ENCODE measurements at places on chromosomes 5 and 9.

GRCh38 chr5:14110680-14111079 is 32.5 kb upstream of the TRIO start:
- DNase-seq, result no peak

DNA sequence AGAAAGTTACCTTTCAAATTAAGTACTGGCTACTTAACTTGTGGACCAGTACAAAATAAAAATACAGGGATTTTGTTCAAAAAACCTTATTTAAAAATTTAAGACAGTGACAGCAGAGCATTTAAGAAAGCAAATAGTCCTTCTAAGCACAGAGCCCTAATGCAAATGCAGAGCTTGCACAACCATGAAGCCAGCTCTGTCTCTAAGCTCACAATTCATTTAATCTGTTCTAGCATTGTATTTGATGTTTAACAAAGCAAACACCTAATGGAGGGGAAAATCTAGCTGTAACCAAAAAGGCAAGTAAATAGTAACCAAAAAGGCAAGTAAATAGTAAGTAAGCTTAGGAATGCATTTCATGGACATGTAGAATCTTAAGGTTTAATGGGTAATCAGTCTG is 138.7 kb upstream of the GHR start:
- no peak for DNase-seq

DNA sequence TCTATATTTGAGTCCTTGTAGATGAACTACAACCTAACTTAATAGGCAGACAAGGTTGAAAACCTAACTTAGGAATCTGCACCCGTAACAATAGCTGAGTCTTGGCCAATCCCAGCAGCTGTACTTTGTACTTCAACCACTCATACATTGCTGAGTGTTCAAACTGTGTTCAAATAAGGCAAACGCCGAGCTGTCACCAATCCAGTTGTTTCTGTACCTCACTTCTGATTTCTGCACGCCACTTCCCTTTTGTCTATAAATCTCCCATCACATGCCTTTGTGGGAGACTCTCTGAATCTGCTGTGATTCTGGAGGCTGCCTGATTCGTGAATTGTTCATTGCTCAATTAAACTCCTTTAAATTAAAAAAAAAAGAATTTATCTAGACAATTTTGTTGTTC is 167.8 kb upstream of the TUT7 start:
- no peak for DNase-seq

DNA sequence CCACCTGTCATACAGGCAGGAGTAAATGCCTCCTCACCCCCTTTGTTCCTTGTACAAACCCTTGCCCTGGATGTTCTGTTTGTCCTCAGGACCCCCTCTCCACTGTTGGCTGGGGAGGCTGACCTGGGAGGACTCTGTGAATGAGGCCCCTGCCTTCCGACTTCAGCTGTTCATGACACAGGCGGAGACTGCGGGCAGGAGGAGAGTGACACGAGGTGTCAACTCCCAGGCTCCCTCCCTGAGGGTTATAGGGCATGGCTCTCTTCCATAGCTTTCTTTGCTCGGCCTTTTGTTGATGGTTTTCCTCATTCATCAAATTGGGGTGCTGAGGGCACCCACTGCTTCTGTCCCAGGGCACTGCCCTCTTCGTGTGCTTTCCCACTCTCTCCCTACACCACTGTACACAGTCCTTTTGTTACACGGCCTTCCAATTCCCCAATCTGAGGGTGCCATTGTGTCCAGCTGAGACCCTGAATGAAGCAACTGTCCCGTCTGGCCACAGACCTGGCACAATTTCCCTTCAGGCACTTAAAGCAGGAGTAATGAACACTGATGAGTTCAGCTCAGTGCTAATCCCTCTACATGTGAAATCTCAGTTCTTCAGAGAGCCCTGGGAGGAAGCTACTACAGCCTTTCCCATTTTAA is 33.8 kb downstream of the KCNIP1 start:
- DNase-seq, result no peak

DNA sequence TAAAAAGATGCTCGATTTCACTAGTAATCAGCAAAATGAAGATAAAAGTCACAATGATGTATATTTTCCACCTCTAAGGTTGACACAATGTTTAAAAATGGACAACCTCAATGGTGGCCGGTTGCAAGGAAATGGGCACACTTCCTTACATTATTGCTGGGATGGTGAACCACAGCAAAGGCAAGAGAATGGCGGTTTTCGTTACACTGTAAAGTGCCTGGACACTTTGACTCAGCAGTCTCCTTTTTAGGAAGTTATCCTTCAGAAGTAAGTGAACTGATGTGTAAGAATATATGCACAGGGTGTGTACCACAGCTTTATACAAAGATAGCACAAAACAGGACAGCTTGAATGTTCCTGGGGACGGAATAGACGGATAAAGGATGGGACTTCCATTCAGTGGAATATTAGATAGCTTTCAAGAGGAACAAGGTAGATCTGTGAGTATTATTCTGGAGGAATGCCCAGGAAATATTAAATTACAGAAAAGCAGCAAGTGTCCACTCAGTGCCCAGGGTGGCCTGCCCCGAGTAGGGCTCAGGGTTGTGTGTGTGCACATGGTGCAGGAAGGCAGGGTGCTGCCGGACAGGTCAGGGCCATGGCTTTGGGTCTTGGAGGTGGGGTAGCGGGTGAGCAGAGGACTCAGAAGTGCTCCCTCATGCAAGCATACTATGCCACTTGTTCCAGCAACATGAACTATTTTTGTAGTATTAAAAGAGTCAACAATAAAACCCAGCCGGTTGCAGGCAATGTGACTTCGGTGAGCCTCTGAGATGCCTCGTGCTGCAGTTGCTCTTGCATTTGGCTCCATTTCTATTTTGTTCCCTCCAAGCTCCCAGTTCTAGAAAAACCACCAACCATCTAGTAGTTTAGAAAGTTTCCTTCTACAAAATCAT is 24.5 kb downstream of the GADD45G start:
- no peak for DNase-seq

GRCh38 chr9:132538071-132538470 is 44.3 kb upstream of the BARHL1 start:
- DNase-seq, result no peak

GRCh38 chr5:110159202-110159601 is 469.5 kb downstream of the MAN2A1 start:
- DNase-seq, result no peak

- peak; percentile 19 for DNase-seq
These were observed 44.0 kb upstream of the XPA start for GRCh38 chr9:97740848-97741821.

DNA sequence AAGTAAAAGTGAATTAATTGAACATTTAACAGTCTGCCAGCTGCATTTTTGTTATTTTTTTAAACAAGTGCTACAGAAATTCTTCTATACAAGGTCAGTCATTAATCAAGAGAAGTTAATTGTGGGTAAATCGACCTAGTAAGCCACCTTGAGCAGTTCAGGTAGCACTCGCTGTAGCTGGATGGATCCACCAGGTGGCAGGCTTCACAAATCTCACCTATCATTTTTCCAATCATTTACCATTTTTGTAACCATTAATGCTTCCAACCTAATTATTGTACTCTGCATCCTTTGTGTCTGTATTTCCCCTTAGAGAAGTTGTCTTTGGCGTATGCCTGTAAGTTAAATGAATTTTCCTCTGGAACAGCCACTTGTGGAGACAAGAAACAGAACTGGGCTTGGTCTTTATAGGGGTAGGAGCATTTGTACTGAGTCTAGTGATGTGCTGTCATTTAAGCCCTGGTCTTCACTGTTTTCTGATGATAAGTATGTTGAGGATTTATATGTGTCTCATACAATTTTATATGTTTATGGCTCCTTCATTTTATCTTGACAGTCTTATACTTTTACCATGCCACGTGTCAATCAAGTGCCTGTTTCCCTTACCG is 39.5 kb downstream of the CD180 start:
- DNase-seq, result peak; percentile 24

- no peak for DNase-seq
These were observed 12.2 kb upstream of the MIER3 start for GRCh38 chr5:56964173-56964572.

DNA sequence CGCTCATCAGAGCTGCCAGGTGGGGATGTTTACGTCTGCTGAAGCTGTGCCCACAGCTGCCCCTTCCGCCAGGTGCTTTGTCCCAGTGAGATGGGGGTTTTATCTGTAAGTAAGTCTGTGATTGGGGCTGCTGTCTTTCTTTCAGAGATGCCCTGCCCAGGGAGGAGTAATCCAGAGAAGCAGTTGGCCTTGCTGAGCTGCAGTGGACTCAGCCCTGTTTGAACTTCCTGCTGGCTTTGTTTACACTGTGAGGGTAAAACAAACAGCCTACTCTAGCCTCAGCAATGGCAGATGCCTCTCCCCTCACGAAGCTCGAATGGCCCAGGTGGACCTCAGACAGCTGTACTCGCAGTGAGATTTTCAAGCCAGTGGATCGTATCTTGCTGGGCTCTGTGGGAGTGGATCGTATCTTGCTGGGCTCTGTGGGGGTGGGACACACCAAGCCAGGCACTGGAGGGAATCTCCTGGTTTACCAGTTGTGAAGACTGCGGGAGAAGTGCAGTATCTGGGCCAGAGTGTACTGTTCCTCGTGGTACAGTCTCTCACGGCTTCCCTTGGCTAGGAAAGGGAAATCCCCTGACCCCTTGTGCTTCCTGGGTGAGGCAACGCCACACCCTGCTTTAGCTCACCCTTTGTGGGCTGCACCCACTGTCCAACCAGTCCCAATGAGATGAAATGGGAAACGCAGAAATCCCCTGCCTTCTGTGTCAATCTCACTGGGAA is 530.1 kb upstream of the DMAC1 start:
- DNase-seq, result no peak

- no peak for DNase-seq
These were observed 39.0 kb upstream of the FAT2 start for GRCh38 chr5:151630088-151630487.

- DNase-seq, result no peak
These were observed 323.9 kb upstream of the PTGER4 start for GRCh38 chr5:40355846-40356245.

DNA sequence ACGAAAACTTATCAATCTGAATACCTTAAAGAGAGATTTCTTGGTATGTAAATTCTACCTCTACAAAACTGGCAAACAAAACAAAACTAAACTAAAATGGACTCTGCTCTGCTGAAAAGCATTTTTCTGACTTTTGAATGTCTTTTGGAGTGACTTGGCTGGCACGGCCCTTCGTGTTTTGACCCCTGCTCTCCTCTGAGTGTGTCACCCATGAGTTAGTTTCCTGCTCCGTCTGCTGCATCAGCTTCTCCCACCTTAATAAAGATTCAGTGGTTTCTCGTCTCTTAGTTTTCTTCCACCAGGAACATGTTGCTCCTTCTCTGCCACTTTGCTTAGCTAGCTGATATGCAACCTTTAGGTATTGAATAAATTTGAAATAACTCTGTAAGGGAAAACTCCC is 1084.0 kb upstream of the CDH18 start:
- no peak for DNase-seq

- no peak for DNase-seq
These were observed 69.8 kb downstream of the MRPL36 start for GRCh38 chr5:1729641-1730486.

DNA sequence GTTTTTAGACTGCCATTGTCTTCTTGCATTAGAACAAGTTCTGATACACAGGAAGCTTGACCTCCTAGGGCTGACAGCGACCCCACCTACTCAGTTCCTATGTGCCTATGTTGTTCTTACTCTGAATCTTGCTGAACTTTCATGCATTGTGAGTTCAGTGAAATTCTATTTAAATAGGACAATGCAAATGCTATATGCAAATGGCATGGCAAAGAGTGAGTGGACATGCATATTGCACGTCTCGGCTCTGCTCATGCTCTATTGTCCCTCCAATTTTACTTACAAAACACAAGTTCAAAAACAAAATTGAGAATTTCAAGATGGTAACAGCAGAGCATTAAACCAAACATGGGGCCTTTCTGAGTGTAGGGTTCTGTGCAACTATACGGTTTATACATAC is 5.3 kb upstream of the DCP2 start:
- no peak for DNase-seq

GRCh38 chr5:169534311-169534880 is 49.2 kb upstream of the SPDL1 start:
- DNase-seq, result no peak

DNA sequence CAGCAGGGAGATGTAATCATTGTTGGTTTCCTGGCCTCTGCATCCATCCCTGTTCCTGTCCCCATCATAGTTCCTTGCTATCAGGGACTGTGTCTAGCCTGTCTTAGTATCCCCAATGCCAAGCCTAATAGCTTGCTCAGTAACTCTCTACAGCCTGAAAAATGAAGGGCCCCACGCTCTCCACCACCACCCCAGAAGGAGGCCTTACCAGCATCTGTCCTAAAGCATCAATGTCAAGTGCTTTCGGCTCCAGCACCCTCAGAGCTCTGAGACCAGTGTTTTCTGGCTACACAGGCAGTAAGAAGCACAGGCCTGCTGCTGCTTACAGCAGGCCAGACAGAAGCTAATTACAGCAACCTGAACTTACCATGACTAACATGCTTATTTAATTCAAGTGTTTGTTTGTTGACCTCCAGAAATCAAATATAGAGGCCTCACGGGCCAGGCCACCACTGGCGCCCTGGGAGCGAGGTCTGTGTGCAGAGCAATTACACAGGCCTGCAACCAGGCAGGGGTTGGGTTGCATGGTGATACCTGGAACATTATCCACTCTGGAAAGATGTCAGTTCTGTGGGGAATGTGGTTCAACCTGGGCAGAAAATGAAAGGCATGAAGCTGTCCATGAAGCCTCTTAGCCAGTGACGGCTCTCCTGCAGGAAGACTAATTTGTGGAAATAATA is 124.3 kb downstream of the SLC1A3 start:
- DNase-seq, result no peak

- no peak for DNase-seq
These were observed 133.0 kb downstream of the SLF1 start for GRCh38 chr5:94751460-94751859.

- DNase-seq, result no peak
These were observed 94.7 kb downstream of the FGF10 start for GRCh38 chr5:44294516-44294915.

DNA sequence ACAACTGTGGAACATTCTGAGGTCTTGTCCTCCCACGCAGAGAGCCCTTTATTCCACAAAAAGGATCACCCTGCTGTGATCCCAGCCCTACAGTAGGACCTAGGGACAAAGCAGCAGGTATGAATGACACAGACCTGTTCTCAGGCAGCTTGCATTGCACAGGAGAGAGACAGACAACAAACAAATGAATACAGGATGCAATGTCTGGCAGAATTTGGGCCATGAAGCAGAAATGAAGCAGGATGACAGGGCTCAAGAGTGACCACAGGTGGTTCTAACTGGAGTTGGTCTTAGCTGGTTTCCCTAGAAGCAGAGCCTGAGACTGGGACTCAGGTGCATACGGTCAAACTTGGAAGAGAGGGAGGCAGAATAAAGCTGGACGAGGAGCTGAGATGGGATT is 388.8 kb downstream of the CDK5RAP2 start:
- no peak for DNase-seq

GRCh38 chr5:96144289-96144688 is 182.6 kb upstream of the ELL2 start:
- DNase-seq, result no peak

- DNase-seq, result no peak
These were observed 74.1 kb upstream of the CCL21 start for GRCh38 chr9:34783951-34784487.

GRCh38 chr5:177472460-177473442 is 683 bp downstream of the DBN1 start:
- DNase-seq, result peak; percentile 49

- no peak for DNase-seq
These were observed 880.9 kb upstream of the SEMA6A start for GRCh38 chr5:117455236-117456233.

All from activated T-cell treated with anti-CD3 and anti-CD28 coated beads for 24 hours (primary cell).